ENCODE measurements at places on chromosomes 13 and 19.

- DNase-seq, result no peak
Observed at GRCh38 chr13:66845393-66845792, 384.7 kb downstream of the PCDH9 start.

- DNase-seq, result no peak
Observed at GRCh38 chr19:15313649-15314279, 18.6 kb downstream of the BRD4 start.

DNA sequence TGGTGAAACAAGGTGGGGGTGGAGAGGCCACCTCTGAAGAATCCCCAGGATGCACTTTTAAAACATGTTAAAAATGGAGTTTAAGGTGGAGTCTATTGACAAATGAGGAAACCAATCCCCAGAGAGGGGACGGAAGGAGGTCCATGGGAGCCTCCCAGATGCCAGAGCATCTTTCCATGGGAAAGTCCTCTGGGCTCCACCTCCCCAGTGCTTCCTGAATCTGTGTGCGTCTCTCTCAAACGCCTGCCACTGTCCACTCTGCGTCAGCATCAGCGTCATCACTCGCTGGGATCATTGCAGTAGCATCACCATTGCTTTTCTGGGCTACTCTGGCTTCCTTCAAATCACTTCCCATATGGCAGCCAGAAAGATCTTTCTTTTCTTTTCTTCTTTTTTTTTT, 6.2 kb downstream of the GPR4 start:
- DNase-seq, result no peak

- DNase-seq, result no peak
Observed at GRCh38 chr13:33771296-33771695, 46.7 kb upstream of the RFC3 start.

DNA sequence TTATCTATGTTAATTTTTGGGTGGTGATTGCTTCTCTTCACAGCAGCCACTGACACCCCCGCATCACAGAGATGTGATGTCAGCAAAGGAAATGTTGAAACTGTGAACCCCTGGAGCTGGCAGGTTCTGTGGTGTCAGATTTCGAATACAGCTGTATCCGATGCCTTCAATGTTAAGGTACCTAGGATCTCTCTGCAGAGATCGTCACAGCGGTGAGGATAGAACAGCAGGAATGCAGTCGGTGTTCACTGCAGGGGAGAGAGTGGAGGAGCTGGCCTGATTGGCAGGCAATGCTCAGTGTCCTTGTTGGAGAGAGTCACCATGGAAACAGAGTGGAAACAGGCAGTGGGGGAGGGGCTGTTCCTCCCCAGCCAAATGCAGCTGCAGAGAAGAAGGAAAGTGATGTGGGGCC, 79.5 kb upstream of the ZNF835 start:
- peak; percentile 87 for DNase-seq

GRCh38 chr19:47779524-47780214, 1.2 kb downstream of the SELENOW start:
- no peak for DNase-seq

- no peak for DNase-seq
Observed at GRCh38 chr13:38606699-38607535, 80.0 kb upstream of the FREM2 start.

DNA sequence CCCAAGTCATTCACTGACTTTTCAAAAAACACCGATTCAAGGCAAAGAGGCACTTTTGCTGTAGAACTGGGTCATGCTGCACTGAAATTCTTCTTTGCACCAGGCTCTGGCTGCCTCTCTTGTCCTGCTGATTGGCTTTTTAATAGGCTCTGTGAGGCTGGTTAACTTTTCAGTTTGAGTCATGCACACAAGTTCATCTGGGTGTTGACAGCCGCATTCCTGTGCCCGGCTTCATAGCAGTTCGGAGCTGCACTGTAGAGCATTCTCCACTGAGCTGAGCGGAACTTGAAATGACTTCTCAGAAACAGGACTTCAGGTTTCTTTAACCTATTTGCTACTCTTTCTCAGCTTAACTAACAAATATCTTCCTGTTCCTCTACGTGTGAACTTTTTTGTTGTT, 978.3 kb downstream of the UQCRFS1 start:
- no peak for DNase-seq

Data from substantia nigra (tissue), 51 donors.